ENCODE measurements at places on chromosomes 13 and 19.

DNA sequence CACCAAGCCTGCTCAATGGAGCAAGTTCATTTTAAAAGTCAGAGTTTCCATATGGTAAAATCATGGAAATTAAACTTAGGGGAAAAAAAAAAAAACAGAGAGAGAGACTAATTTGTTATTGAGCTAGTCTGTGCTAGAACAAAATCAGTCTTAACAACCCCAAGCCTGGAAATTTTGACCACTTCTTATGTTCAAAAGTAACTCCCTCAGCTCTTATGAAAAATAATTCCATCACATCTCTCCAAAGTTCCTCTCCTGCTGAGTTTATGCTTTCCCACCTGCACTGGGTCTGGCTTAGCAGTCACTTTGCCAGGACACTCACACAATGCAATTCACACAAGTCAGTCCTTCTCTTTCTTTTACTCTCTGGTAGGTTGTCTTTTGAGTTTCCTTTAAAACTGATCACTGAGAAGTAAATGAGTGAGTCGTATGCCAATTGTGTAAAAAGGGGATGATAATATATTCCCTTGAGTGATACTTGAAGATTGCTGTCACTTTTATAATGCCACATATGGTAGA lies 92.6 kb downstream of the ENOX1 start:
- DNase-seq = no peak

DNA sequence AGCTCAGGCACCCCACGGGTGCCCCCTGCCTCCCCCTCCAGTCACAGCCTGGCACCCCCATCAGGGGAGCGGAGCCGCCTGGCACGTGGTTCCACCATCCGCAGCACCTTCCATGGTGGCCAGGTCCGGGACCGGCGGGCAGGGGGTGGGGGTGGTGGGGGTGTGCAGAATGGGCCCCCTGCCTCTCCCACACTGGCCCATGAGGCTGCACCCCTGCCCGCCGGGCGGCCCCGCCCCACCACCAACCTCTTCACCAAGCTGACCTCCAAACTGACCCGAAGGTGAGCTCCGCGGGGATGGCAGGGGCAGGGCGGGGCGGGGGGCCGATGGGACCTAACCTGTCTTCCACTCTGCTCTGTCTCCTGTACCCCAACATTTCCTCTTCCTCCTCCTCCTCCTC lies 25.0 kb downstream of the CKM start:
- no peak for DNase-seq

DNA sequence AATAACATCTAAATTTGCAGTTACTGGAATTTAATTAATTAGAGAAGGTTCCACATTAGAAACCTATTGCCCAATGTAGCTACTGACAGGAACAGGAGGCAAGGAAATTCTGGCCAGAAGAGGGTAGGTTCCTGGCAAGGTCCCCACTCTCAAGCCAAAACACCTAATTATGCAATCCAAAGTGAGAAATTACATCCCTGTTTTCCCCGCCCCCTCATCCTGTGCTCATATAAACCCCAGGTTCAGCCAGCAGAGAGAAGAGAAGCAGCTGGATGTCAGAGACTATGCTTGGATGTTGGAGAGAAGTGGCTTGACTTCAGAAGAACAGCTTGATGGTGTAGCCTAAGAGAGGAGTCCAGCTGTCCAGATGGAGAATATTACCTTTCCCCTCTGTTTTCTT lies 951.3 kb upstream of the PRR20A start:
- no peak for DNase-seq

GRCh38 chr13:40445557-40445990 lies 220.9 kb downstream of the FOXO1 start:
- peak; percentile 63 for DNase-seq

DNA sequence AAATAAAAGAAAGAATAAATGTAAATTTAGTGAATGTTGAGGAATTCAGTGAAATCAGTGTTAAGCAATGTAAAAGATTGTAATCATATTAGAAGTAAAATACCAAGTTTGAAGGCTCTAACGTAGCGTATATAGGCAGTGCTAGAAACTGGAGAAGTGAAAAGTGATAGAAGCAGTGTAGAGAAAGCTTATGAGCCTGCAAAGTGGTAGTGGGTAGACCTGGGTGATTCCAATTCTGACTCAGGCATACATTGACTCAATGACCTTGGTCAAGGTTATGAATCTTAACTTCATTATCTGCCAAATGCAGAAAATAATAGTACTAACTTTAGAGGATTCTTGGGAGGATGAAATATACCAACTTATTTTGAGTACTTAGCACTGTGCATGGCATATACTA lies 4.1 kb downstream of the SLC10A2 start:
- DNase-seq = no peak

- no peak for DNase-seq
These were observed 56.8 kb upstream of the ZNF730 start for GRCh38 chr19:23060016-23060415.
